ENCODE measurements at places on chromosomes 7 and 10. TPM values are rescaled to one million over a fixed set of nuclear protein-coding genes. Genes with fewer than 3 reads are reported as not detected.

MMD2 gene
- not detected for total RNA-seq

MARVELD1 gene
- total RNA-seq = 45.4 TPM

NEURL1 gene
- total RNA-seq = 0.18 TPM

GSDME gene
- total RNA-seq = 38.4 TPM

PON1 gene
- total RNA-seq = 0.66 TPM

HEPACAM2 gene
- total RNA-seq = not detected

NKX2-3 gene
- 0.07 TPM for total RNA-seq

ZNF485 gene
- total RNA-seq = 1.9 TPM

ITPRID1 gene
- not detected for total RNA-seq

CFAP46 gene
- 1.1 TPM for total RNA-seq

CLEC2L gene
- total RNA-seq = not detected

HIP1 gene
- total RNA-seq = 18.1 TPM

SMARCD3 gene
- total RNA-seq = 10.6 TPM

KCNK18 gene
- not detected for total RNA-seq

Measured in A549 treated with RU486 at 1 μM for 4 hours (cell line).